GM23248 (cell line): ENCODE measurements at places on chromosomes 16 and 17.

- no peak for DNase-seq
Measured at GRCh38 chr17:35284955-35285354, 42.1 kb downstream of the SLFN5 start.

DNA sequence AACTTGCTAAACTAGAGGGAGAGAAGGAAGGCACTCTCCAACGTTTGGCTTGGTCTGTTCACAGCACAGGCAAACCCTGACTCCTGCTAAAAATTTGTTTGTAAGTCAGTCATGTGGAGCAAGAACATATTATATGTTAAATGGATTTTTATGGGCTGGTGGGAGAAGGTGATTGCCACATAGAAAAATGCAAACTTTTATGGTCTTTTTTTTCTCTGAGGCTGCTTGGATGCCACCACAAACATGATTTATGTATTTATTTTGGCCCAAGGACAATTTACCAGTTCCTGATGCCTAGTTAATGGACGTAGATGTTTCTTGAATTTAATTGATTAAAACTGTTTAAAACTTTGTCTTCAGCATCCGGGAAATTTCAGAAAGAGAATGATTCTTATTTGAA lies 274.2 kb upstream of the MYOCD start:
- no peak for DNase-seq

- DNase-seq: peak; percentile 4
Measured at GRCh38 chr16:9966569-9967157, 215.6 kb downstream of the GRIN2A start.

DNA sequence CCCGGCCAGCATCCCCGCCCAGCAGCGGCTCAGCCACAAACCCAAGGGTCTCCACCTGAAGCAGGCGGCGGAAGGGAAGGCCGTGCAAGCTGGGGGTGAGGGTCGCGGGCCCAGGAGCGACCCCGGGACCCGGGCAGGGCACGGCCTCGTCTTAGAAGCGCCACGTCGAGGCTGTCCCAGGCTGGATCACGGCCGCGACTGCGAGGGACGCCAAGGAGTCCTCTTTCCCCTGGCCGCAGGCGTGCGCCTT lies 538 bp upstream of the CCNF start:
- DNase-seq: no peak

DNA sequence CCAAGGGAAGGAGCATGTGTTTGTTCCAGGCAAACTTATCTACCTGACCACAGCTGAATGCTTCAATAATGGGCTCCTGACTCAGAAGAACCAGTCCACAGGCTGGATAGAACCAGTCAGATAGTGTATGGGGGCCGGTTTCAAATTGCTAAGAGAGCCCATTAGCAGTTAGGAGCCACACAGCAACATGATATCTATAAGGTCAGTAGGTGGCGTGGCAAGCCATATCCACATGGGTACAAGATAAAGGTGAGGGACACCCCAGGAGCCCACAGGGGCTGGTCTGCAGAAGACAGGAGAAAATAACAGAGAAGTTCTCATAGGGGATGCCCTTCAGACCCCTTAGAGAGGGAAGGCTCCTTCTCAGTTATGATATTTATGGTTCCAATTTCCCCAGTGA lies 31.6 kb upstream of the CDRT15 start:
- DNase-seq: no peak

DNA sequence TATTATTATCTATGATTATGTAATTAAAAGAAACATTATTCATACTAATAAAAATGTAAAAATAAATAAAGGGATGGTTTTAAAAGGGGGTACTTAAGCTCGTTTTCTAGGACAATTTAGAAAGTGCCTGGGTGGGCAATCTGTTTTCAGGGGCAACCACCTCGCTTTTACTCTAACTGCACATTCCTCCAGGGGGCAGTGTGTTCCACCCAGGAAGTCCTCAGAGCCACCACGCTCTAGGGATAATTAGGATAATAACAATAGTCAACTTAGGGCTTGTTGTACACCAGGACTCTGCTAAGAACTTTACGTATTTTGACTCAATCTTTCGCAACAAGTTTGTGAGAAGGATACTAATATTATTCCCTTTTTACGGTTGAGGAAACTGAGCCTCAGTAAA lies 396.7 kb upstream of the MAF start:
- DNase-seq: peak; percentile 52

DNA sequence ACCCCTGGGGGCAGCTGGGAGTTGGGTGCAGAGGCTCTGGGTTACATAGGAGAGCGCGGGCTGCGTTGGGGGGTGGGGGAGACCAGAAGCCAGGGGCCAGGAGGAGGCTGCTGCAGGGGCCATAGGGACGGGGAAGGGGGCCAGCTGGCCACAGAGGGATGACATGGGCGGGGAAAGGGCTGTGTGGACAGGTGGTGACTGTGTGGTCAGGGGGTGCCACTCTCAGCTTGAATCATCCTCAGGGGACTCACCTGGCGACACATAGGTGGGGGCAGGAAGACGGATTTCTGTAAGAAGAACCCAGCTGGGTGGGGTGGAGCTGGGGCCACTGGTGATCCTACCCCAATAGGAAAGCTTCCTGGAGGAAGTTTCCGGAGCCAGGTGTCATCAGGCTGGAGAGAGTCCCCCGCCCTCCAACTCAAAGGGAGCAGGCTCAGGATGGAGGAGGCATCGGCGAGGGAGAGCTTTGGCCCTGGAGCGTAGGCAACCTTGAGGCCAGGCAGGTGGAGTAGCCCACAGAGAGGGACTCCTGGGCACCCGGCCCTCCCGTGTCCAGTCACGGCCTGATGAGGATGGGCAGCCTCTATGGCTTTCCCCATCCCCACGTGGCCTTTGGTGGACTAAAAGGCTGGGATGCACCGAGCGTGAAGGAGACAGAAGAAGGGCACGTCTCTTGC lies 1.2 kb downstream of the TRPV3 start:
- DNase-seq: no peak

- DNase-seq: no peak
Measured at GRCh38 chr17:48605409-48605919, 678 bp upstream of the HOXB6 start.

- DNase-seq: no peak
Measured at GRCh38 chr17:70597774-70598173, 428.4 kb downstream of the KCNJ2 start.

- DNase-seq: no peak
Measured at GRCh38 chr16:912684-913613, 57.8 kb downstream of the LMF1 start.

- no peak for DNase-seq
Measured at GRCh38 chr16:86059253-86060171, 160.6 kb downstream of the IRF8 start.

DNA sequence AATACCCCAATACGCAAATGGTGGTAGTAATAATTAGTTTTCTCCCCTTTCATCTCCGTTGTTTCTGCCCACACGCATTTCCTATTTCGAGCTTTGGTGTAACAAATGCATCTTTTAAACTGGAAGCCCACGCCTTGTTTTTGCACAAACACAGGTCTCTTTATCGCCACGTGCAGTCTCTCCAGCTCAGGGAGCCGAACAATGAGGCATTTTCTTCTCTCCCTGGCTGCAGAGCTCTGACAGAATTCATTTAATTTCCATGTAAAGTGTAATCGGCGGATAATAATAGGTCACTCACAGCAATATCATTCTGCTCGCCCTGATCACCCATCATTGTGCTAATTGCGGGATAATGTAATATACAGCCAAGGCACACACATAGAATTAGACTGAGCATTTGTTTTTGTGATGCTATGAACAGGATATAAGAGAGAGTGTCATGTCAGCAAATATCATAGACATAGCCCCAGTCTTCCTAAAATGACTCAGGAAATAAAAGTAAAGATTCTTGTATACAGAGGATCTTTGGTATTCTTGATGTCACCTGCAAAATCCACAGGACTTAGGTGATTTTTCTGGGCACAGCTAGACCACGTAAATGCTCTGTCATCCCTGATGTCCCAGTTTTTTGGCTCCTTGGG lies 452.6 kb upstream of the CDH11 start:
- no peak for DNase-seq

DNA sequence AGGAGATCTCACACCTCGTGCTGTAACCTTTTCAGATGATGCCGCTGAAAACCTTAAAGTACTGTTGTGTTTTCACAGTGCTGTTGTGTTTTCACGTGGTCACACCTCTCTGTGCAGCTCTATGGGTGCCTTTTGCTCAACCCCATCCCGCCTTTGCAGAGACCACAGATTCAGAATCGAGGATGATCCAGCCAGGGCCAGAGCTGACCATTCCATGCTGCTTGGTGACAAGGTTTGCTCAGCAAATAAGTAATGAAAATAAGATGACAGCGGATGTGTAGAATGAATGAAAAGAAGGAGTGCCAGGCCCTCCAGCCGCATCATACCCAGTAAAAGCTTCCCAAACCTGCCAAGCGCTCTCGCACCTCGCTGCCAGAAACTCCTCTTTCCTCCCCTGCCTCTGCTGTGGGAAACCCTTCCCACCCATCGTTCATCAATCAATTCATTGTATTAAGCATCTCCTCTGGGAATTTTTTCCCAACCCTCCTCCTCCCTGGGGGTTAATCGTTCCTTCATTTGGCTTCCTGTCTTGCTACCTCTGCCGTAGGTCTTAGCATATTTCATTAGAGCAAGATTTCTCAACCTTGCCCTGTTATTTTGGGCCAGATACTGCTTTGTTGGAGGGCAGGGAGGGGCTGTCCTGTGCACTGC lies 93.4 kb upstream of the CRHR1 start:
- no peak for DNase-seq

DNA sequence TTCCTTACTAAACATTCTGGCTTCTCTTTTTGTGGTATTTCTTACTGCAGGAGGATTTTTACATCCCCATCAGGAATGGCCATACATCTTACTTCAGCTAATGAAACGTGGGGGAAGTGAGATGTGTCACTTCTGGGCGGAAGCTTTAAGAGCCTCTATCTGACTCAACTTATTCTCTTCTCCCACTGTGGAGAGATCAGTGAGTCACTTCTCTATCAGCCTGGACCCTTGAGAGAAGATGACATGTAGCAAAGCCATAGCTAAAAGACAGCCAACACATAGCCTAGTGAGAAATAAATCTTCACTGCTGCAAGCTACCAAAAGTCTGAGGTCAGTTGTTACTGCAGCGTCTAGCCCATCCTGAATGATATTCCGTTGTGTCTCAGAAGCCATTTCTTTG lies 1066.7 kb upstream of the RBFOX1 start:
- DNase-seq: no peak

DNA sequence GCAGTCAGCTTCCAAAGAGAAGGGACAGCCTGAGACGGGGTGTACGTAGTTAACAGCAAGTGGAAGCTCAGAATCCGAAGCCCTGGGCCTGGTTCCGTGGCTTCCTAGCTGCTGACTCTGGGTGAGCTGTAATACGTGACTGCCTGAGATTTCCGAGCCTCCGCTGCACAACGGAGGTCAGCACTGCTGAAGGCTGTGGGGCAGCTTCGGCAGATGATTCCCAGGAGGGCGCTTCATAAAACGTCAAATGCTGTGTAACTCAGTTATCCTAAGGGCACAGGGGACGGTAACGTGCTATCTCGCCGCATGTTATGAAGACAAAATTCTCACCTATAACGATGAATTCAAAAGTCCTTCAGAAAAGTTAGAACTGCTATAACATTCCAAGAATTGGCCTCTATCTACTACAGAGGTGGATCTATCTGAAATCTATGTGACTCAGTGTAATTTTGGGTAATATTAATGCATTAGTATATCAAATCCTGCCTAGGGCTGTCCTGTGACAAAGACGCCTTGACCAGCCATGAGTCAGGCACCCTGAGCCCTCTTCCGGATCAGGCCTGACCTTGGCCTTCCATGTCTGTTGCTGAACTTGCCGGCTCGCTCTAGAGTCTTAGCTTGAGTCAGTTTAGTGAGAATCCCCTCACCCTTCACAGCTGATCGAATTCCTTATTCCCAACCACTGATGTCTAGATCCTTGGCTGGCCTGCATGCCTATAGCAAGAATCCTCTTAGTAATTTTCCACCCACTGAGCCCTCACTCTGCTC lies 43.5 kb downstream of the MARF1 start:
- peak; percentile 14 for DNase-seq

DNA sequence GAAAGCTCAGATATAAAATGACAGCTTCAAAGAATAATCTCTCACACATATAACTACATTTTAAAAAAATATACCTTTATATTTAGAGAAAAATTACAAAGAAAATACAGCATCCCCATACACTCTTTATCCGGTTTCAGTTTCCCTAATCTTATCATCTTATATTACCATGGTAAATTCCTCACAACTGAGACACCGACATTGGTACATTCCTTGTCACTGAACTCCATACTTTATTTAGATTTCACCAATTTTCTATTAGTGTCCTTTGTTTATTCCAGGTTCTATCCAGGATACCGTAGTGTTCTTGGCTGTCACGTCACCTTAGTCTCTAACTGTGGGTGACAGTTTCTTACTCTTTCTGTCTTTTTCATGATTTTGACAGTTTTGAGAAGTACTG lies 22.0 kb upstream of the ABCA10 start:
- DNase-seq: peak; percentile 6

DNA sequence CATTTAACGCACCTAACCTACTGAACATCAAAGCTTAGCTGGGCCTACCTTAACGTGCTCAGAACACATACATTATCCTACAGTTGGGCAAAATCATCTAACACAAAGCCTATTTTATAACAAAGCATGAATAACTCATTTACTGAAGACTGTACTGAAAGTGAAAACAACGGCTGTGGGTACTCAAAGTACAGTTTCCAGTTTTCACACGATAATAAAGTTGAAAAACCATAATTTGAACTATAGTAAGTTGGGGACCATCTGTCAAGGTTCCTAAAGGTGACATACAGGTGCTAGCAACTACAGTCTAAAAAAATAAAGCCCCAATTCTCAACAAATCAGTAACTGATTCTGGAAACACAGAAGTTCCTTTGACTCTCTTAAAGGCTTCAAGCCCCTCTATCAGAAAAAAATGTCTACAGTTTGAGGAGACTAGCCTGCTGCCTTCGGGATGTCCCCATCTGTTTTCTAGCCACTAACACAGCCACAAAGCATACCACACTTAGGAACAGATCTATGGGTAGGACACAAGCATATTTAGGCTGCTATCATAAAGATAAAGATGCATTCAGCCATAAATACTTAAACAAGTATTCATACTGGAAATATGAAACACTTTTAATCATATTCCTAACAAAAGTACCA lies 71.3 kb downstream of the KANSL1 start:
- DNase-seq: no peak

- no peak for DNase-seq
Measured at GRCh38 chr17:73489333-73489732, 154.9 kb downstream of the SDK2 start.

GRCh38 chr16:14539156-14539555 lies 90.9 kb downstream of the PARN start:
- DNase-seq: no peak

GRCh38 chr16:85162478-85163277 lies 50.4 kb upstream of the CIBAR2 start:
- DNase-seq: peak; percentile 95

DNA sequence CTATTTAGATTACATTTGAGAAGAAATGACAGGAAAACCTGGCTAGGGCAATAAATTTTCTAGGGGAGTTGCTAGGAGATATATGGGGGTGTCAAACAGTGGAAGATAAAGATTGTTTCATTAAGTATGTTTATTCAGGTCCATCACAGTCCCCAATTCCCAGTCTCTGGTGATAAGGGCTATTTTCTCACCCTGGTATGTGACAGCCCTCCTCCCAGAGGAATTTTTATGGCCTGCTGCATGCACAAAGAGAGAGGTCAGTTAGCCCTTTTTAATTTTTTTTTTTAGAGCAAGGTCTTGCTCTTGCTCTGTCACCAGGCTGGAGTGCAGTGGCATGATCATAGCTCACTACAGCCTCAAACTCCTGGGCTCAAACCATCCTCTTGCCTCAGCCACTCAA lies 53.6 kb upstream of the ATF7IP2 start:
- DNase-seq: no peak
